D721Med (cell line): ENCODE measurements at places on chromosomes 6 and 20.

DNA sequence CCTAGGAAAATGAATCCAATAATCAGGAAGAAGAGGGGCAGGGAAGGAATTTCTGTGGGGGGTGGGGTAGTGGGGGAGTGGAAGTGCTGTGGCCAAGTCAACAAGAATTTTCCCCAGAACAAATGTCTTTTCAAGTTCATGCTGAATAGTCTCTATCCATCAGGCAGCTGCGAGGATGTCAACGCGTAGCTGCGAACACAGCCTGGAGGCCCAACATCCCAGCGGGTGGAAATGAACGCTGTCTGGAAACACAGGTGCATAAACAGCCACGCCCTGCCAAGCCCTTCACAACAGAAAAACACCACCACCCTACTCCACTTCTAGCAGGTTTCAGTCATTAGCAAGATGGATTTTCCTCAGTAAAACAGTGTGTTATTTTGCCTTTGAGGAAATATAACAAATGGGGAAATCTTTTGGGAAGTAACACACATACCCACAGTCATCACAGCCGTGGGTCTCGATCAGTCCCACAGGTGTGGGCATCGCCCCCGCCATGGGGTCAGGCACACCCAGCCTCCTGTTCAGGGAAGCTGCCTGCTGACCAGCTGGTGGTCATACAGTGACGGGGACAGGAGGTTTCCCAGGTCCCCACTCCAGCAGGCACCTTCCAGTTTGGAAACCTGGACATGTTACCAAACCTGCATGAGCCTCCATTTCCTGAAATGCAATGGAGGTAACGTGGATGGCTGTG, 112.1 kb upstream of the THBS2 start:
- DNase-seq, result no peak

GRCh38 chr6:168716581-168716980, 275.6 kb downstream of the SMOC2 start:
- DNase-seq, result no peak

GRCh38 chr20:7497985-7498384, 442.3 kb downstream of the HAO1 start:
- DNase-seq, result no peak

DNA sequence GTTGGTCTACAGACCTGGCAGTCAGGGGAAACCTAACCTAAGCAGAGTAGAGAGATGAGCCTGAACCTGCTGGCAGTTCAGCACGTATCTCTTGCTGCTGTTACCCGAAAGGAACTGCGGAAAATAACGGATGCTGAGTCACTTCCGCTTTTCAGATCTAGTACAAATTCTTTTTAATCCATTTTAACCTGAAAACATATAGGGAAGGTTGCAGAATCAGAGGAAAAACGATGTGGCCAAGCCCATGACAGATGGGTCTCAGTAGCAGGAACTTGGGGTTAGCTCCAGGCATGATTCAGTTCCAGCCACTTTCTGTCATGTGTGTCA, 351.9 kb upstream of the PRND start:
- DNase-seq, result no peak

GRCh38 chr6:122758927-122759334, 20.6 kb upstream of the FABP7 start:
- no peak for DNase-seq

GRCh38 chr6:2632368-2632767, 118.4 kb downstream of the MYLK4 start:
- no peak for DNase-seq

- DNase-seq, result no peak
These were observed 306.3 kb downstream of the LAMA2 start for GRCh38 chr6:129189266-129189665.

- DNase-seq, result no peak
These were observed 93.6 kb downstream of the PREX1 start for GRCh38 chr20:48734104-48734749.

- no peak for DNase-seq
These were observed 7.9 kb upstream of the ENTPD6 start for GRCh38 chr20:25187635-25188034.

GRCh38 chr6:158499601-158500000, 60.3 kb upstream of the TMEM181 start:
- no peak for DNase-seq

DNA sequence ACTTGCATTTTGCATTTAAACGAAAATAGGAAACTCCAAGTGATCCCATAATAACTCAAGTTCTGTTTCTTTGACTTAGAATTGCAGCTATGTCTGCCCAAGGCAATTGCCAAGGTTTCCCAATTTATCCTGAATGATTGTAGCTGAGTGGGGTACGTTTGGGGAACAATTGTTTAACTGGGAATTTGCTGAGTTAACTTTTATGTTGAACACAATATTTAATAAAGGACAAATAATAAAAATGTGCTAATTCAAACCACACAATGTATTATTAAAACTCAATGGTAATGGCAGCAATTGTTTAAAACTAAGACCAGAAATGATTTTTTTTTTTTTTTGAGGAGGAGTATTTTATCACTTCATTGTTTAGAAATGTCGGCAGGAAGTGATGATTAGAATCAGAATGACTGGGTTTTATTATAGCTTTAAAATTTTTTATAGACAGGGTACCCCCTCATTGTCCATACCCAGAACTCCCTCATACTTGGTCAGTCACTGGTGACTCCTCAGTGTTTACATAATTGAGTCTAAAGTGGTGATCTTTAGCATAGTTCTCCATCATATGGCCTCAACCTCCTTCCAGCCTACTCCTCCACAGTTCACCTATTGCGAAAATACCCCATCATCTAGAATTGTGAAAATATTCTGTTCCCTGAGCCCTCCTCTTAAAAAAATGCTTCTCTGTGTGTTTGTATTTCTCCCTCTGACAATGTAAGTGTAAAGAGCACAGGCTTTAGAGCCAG, 389.2 kb upstream of the CITED2 start:
- no peak for DNase-seq

DNA sequence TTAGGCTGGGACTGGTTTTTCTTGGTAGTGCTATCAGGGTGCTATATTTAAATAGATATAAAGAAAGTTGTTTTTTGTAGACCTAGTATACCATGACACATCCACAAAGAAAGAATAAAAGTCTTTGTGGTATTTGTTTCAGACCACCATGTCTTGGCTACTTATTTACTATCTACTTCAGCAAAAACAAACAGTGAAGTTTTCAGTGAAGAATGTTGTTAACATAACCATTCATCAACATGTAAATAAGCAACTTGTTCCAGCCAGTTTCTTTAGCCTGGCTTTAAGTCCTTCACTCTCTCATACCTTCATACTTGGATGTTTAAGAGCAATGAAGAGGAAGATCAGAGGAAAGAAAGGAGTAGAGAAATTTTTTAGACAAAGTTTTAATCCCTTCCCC, 624.1 kb downstream of the CD109 start:
- no peak for DNase-seq

- DNase-seq, result no peak
These were observed 125.9 kb upstream of the CD93 start for GRCh38 chr20:23212011-23212410.
